ENCODE measurements at places on chromosomes 12 and 14.

DNA sequence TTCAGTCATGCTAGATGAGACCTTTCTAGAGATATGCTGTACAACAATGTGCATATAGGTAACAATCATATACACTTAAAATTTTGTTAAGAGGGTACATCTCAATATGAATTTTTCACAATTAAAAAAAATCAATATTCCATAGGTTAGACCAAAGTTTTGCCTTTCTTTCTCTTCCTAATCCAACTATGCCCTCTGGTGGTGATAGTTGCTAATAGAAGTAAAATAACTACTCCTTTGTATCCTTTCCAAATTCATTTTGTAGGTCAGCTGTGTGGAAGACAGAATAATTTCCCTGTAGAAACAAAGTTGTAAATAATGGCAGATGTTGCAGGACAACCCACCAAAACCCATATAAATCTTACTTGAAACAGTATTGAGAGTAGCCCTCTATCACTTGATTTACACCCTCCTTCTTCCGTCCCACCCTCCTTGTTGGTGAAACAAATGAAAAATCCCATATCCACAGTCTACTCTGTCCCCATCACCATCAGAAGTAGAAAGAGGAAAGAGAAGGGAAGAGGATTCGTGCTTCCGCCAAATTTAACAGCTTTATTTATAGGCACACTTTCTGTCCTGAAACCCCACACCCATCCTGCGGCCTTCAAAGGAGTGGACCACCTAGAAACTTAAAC, 34.2 kb upstream of the KICS2 start:
- DNase-seq = peak; percentile 6

DNA sequence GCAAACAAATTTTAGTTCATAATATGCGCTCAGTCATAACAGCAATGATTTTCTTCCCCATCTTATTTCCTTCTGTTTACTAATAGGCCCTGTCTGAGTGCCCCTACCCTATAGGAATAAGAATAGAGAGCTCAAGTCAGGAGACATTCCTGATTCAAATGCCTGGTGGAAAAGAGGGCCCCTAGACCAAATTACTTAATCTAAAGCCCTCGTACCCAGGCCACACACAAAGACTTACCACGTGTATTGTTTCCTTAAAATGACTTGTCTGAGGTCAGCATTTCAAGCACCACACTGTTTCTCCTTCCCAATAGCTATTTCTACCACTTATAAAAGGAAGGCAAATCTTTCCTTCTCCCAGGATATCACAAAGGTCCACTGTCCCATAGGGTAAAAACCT, 314.9 kb upstream of the TMTC1 start:
- DNase-seq = no peak

DNA sequence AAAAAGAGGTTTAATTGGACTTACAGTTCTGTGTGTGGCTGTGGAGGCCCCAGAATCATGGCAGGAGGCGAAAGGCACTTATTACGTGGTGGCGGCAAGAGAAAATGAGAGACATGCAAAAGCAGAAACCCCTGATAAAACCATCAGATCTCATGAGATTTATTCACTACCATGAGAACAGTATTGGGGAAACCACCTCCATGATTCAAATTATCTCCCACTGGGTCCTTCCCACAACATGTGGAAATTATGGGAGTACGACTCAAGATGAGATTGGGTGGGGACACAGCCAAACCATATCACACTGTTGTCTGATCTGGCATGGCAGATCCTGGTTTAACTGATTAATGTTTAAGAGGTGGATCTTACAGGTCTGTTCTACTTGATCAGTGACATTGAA, 5.6 kb downstream of the DDX47 start:
- no peak for DNase-seq

- DNase-seq = no peak
Measured at GRCh38 chr14:44662250-44662891, 155.3 kb upstream of the FSCB start.

DNA sequence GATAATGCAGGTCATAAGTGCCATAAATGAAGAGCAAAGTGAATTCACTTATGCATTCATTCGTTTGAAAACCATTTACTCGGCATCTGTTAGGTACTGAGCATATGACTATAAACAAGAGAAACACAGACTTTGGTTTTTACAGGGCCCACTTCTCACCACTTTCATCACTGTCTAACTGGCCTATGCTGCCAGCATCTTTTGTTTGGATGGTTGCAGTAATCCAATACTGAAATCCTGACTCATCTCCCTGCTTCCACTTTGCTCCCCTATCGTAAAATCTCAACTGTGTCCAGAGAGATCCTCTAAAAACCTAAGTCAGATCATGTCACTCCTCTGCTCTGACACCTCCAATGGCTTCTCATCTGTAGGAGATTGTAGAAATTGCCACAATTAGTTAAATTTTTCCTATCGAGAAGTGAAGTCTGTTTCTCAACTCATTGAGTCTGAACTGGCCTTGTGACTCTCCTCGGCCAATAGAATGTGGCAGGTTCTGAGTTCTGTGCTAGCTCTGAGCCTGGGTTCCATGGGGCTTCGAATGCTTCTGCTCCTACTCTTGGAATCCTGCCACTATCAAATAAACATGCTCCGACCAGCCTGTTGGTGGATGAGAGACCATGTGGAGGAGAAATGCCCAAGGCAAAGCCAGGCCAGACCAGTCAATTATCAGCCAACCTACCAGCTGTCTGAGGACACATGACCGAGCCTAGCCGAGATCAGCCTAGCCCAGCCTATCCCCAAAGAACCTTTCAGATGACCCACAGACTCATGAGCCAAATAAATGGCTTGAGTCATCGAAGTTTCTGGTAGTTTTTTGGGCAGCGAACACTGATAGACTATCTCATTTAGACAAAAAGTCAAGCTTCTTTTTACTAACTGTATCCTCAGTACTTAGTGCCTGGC, 2.2 kb upstream of the BATF start:
- no peak for DNase-seq

- peak; percentile 71 for DNase-seq
Measured at GRCh38 chr12:54404061-54405004, 14.7 kb downstream of the ITGA5 start.

- DNase-seq = no peak
Measured at GRCh38 chr12:92156704-92157395, 11.2 kb upstream of the BTG1 start.
